ENCODE measurements at places on chromosomes 2 and 18. TPM values are rescaled to one million over a fixed set of nuclear protein-coding genes. Genes with fewer than 3 reads are reported as not detected.
A peak's percentile ranks its signal among the peaks of the same experiment; 100 is the strongest.

CTAGE1 gene
- polyA plus RNA-seq = 0.06 TPM

ERBB4 gene
- 48.2 TPM for polyA plus RNA-seq

LYPD1 gene
- polyA plus RNA-seq = 99.7 TPM

TRMT61B gene
- 31.6 TPM for polyA plus RNA-seq

PRSS56 gene
- not detected for polyA plus RNA-seq

CXCR2 gene
- polyA plus RNA-seq = 0.38 TPM

VWC2L gene
- polyA plus RNA-seq = 0.09 TPM

AOX1 gene
- 2.4 TPM for polyA plus RNA-seq

CRYGB gene
- not detected for polyA plus RNA-seq

EFHD1 gene
- 96.1 TPM for polyA plus RNA-seq

SERPINB7 gene
- 0.90 TPM for polyA plus RNA-seq

CXCR4 gene
- 52.8 TPM for polyA plus RNA-seq

- no peak for DNase-seq
These were observed 1.8 kb downstream of the ZEB2 start for GRCh38 chr2:144517866-144518747.

DNA sequence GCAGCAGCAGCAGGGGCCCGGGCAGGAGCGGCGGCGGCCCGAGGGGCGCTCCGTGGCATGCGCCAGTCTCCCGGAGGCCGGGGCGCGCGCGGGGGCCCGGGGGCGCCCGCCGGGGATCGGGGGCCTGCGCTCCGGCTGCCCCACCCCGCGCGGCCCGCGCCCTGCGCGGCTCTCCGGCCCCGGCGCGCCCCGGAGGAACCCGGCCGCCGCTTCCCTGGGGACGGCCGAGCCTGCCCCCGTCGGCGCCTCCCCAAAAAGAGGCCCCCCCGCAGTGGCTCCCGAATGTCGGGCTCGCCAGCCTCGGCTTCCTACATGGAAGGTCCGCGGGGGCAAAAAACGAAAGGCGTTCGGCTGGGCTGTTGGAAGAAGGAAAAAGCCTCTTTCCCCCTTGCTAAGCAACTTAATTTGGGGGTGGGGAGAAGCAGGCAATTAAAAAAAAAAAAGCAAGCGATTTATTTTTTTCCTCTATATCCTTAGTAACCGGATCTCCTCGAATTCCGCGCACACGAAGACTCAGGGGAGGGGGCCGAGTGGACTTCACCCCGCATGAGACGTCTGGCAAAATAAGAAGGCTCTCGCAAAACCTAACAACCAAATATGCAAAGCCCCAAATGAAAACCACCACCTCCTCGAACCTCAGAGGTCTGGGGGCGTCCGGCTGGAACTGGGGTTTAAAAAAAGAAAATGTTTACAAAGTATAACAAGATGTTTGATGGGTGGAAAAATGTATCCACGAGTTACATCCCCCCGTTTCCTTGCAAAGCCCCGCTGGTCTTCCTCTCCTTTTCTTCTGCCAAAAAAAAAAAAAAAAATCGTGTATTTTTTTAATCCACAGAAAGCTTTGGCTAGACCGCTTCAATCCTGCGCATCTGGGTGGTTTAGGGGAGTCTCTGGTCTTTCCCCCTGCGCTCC is at the start of gene SMAD7:
Gene SMAD7 (minus strand): TSS at position 430 of the 912 bp plus-strand sequence. CDS start 541 bp downstream, outside the sequence.
- DNase-seq = no peak

DNA sequence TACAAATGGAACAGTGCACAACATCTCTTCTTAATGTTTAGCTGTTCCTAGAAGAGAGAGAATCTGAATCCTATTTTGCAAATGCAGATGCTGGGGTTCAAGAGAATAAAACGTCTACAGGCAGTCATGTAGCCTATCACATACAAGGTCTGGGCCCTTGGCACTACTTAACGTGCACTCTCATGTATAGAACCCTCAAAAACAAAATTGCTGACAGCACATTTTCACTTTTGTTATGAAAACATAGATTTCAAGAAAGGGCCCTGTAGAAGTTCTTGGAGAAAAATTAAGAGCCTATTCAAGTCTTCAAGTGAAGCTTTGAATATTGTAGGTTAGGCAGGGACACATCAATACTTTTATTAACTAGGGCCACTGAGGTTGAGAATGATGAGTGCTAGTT is 504.3 kb upstream of the FAM98A start:
- DNase-seq = no peak

GRCh38 chr2:223957092-223957851 is at the start of gene MRPL44:
TSS of gene MRPL44 (plus strand) at chr2:223957463. CDS start at chr2:223957473, 10 bp downstream.
- DNase-seq = peak; percentile 94

- DNase-seq = no peak
These were observed 51.0 kb downstream of the AAK1 start for GRCh38 chr2:69592511-69592910.

DNA sequence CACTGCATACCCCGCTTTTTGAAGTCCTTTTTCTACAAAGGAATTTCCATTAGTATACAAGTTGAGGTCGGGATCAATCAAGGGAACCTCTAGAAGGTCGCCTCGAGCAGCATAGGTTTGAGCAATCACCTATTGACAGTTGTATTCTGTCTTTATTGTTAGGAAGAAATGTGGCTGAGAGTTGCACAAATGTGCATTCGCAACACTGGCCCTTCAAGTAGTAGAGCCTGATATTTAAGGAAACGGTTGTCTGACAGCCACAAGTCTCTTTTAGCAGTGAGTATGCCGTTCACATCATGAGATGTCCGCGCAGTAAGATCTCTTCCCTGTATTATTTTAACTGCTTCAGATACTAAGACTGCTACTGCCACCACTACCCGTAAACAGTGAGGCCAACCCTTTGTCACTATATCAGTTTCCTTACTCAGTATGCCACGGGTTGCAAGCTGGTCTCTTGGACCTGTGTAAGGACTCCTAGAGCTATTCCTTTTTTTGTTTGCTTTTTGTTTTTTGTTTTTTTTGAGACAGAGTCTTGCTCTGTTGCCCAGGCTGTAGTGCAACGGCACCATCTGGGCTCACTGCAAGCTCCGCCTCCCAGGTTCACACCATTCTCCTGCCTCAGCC is 10.0 kb upstream of the STARD7 start:
- no peak for DNase-seq

GRCh38 chr2:186718903-186719302 is 25.0 kb downstream of the FAM171B start:
- DNase-seq = no peak

- no peak for DNase-seq
These were observed 240.6 kb downstream of the SOX11 start for GRCh38 chr2:5932556-5933469.

- no peak for DNase-seq
These were observed 13.6 kb upstream of the APCDD1 start for GRCh38 chr18:10440884-10441283.

- no peak for DNase-seq
These were observed 63.8 kb downstream of the ACTR2 start for GRCh38 chr2:65291216-65292105.

DNA sequence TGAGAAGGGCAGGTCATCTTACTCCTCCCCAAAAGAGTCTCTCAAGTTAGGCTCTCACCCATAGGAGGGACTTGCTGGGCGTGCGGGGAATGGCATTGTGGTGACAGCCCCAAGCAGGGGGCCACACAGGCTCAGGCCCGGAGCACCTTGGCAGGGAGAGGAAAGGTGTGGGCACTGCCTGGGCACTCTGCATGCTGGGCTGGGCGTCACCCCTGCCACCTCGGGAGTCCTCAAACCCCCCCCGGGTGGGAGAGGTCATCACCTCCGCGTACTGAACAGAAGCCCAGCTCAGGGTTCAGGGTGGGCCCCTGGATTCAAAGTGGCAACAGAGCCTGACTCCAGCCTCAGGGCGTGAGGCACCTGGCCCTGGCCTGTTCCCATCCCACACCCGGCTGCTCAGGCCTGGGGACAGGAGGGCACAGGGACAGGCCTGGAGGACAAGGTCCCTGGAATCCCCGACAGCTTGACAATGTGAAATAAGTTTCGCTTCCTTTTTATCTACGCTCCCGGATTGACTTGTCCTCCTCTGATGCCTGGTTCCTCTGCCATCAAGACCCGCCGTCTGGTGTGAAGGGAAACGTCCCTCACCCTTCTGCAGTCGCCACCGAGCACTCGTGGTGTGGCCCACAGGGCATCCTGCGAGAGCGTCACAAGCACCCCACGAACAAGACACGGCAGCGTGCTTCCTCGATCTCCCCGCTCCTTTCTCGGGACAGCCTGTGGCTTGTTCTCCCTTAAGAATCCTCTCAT is 97.8 kb downstream of the HDAC4 start:
- no peak for DNase-seq

DNA sequence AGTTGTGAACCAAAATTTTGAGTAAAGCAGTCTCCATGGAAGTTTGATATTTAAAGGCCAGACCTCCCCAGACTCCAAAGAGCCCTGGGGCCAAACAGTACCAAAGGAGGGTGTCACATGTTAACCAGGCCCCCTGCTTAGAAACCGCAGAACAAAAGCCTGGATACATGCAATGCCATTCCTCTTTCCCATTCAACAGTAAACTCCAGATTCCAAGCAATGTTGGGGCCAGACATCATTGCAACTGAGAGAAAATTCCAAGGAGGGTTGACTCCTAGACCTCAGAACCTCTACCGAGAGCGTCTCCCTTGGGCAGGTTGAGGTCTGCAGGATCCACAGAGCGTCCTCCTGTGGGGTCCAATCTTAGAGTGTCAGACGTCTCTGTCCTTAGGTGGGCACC is 404.4 kb upstream of the SYT4 start:
- no peak for DNase-seq

- DNase-seq = no peak
These were observed 262.5 kb upstream of the RAB6C start for GRCh38 chr2:129716781-129717559.

- DNase-seq = no peak
These were observed 38.2 kb downstream of the IL1R2 start for GRCh38 chr2:102029952-102030351.

GRCh38 chr2:56318147-56318546 is 134.4 kb downstream of the CCDC85A start:
- no peak for DNase-seq

DNA sequence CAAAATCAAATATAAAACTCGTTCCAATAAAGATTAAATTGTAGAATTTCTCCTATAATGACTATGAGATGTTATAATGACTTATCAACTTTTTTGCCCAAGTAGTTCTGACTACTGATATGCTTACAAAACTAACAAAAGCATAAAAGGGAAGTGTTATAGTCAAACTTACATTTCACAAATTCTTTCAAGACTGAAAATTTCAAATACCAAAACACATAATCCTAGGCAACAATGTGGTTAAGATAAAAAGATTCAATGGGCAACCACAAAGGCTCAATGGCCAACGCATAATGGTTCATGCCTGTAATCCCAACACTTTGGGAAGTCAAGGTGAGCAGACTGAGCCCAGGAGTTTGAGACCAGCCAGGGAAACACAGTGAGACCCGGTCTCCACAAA is 135.7 kb downstream of the USP34 start:
- DNase-seq = no peak

- DNase-seq = no peak
These were observed 7.0 kb downstream of the LPIN1 start for GRCh38 chr2:11753452-11753885.

GRCh38 chr18:75830828-75831227 is 403.3 kb upstream of the SMIM21 start:
- no peak for DNase-seq

- DNase-seq = no peak
These were observed 114.0 kb upstream of the GLS start for GRCh38 chr2:190766595-190766994.

DNA sequence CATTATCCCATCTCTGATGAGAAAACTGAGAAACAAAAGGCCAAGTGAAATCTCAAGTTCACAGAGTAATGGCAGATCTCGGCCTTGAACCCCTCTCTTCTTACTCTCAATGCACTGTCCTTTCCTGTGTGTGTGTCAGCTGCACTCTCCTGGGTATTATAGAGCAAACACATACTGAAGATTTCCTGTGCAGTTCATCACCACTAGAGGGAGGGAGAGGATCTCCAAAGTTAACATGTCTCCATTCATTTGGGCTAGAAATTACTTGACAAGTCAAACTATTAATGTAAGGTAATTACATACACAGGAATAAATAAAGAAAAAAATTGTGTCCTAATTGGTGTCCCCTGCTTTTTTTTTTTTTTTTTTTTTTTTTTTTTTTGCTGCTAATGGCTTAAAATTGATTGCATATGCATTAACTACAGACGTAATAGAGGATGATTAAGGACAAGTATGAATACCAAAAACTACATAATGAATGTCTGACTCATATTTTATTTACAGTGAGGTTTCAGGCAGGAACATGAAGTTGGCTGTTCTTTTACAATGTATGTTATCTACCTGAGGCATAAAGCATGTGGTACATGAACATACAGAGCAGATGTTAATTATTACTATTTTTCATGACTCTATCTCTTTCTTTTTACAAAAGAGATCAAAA is 269.2 kb downstream of the NYAP2 start:
- peak; percentile 26 for DNase-seq

DNA sequence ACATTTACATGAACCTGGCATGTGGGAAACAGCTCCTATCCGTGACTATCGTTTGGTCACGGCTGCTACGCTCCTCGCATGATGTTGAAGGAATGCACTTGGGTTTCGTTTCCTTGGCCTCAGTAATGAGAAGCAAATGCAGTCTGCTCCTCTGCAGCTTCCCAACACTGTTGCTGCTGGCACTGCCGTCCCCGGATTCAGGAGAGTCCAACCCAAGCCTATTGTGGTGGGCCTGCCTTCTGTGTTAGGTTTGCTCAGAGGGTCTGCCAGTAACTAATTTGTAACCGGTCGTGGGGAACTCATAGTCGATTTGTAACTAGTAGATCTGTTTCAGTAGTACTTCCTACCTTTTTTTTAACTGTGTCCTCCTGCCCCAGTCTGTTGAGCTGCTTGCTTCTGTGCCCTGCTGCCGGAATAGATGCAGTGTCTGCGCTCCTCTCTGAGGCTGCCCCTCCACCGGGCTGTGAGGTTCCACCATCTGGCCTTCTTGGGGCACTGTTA is 58.4 kb downstream of the WDSUB1 start:
- no peak for DNase-seq

DNA sequence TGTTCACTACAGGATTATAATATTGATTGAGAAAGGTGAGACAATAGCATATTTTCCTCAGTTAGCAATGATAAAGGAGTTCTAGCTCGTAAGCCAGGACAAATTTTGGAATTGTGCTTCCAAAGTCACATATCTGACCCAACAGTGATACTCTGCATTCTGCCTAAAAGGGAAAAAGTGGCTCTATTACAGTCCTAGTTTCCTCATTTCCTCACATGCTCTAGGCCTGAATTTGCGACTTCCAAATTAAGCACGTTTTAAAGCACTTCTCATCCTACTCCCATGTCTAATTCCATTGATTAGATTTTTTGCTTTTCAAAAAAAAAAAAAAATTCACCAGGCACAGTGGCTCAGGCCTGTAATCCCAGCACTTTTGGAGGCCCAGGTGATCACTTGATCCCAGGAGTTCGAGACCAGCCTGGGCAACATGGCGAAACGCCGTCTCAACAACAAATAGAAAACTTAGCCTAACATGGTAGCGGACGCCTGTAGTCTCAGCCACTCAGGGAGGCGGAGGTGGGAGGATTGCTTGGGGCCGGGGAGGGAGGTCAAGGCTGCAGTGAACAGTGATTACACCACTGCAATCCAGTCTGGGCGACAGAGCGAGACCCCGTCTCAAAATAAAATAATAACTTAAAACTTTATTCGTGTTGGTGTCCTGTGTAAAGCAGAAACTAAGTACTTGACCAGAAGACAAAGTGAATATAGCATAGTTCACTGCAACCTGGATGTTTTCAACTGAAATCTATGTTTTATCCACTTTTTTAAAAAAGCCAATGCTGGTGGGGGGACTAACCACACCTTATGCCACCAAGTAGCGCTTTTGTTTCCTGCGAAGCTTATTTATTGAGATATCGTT is 1.5 kb downstream of the ESCO1 start:
- no peak for DNase-seq

Data from right renal pelvis (tissue), 4 donors.